Esophagus squamous epithelium (tissue), 5 donors: ENCODE measurements at places on chromosomes 2 and 18.

GRCh38 chr2:176467595-176467994 lies 198.4 kb downstream of the MTX2 start:
- no peak for DNase-seq

DNA sequence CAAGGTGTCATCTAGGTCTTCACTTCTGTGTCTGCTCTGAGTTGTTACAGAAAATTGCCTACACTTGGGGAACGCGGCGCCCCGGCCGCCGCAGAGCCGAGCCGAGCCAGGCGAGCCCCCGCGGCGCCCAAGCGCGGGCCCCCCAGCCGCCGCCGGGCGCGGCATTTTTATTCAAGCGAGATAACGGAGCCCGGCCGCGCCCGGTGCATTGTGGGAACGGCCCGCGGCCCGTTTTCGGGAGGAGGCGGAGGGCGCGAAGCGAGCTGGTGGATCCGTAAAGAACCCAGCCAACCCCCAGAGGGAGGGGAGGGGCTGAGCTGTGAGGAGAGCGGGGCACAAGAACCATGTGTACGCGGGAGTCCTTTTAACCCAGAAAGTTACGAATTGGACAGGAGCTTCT lies 191.8 kb downstream of the FTCDNL1 start:
- DNase-seq: no peak

- DNase-seq: no peak
These were observed 205.5 kb upstream of the MYT1L start for GRCh38 chr2:2536416-2537056.

DNA sequence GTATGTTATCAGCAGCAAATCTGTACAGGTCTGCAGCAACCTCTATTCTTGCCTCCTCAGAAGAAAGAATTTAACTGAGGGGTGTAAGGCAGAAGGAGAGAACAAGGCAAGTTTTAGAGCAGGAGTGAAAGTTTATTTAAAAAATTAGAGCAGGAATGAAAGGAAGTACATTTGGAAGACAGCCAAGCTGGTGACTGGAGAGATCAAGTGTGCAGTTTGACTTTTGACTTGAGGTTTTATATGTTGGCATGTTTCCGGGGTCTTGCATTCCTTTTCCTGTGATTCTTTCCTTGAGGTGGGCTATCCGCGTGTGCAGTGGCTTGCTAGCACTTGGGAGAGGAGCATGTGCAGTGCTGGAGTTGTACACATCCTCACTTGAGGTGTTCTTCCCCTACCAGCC lies 16.5 kb upstream of the CERS6 start:
- DNase-seq: no peak
